ENCODE measurements at places on chromosomes 7 and 10.

- DNase-seq, result no peak
Measured at GRCh38 chr7:111835066-111835465, 272.8 kb upstream of the IMMP2L start.

DNA sequence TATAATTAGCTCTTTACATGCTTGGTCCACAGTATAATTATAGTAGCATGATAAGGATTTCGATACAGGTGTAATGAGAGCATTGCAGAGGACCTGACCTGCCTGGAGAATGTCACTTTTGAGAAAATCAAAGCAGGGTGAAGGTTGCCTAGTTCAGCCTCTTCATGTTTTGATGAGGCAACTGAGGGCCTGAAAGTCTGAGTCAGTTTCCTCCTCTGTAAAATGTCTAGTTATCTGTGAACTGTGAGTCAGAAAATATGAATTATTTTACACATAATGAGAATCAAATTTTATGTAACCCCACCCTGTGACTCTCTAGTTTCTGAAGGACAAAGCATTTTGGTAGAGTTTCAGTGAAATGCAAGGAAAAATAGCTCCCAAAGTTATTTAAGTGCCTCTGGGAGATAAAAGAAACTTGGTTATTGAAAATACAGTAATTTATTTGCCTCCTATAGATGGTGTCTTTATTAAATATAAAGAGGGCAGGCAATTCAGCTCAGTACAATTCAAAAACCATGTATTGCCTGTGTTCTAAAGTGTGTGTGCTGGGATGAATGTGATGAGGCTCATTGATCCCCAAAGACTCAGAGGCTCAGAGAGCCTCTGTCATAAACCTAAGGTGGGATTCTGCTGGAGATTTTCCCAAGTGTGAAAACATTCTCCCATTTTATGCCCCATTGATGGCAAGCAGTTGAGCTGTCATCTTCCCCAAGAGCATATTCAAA is 37.3 kb upstream of the SAMD9L start:
- no peak for DNase-seq

- no peak for DNase-seq
Measured at GRCh38 chr10:43874984-43875383, 226.3 kb upstream of the ZNF32 start.

DNA sequence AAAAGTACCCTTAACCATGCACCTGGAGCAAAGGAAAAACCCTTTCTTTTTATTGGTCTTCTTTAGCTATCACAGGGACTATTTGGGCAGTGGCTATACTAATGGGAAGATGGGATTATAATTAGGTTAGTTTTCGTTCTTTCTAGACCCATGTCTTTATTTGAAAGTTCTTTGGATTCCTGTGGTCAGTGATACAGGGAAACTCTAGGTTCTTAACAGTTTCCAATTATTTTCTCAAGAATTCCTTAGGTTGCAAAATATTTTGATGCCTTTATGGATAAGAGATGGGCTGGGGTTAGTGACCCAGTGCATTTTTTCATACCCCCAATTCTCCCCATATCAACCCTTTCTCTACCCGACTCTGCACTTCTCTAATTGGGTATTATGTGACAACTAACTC is 49.0 kb downstream of the ADD3 start:
- DNase-seq, result no peak
